Glomerular endothelial cell (primary cell): ENCODE measurements at places on chromosomes 4 and X.

DNA sequence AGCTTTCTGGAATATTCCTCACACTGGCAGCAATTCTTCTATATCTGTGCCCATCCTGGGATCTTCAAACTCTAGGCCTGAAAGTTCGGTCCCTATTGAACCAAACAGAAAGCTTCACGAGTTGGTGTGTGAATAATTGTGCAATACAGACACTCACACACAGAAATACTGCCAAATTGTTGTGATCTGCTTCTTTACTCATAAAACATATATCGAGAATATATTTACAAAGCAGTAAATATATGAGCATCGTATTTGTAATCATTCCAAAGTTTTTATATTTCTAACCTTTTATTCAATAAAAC, 56.6 kb upstream of the BEX4 start:
- no peak for DNase-seq

GRCh38 chr4:156795727-156796126, 175.9 kb downstream of the PDGFC start:
- DNase-seq = no peak

- DNase-seq = no peak
Measured at GRCh38 chr4:54586320-54586955, 71.3 kb upstream of the KIT start.

DNA sequence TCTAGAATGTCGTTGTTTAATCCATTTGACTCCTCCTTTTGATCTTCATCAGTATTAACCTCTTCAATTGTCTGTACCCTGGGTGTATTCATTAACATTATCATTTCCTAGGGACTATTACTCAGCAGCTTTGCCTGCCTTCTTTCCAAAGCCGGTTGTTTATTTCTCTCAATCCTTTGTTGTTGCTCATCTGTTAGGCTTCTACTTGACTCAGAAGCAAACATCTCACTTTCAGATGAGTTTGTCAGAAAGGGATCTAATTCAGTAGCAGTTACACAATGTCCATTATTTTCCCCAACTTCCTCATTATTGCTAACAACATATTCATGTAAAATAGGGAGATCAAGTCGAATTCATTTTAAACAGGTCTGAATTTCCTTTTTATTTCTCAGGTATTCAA, 22.1 kb upstream of the HSD17B10 start:
- no peak for DNase-seq

DNA sequence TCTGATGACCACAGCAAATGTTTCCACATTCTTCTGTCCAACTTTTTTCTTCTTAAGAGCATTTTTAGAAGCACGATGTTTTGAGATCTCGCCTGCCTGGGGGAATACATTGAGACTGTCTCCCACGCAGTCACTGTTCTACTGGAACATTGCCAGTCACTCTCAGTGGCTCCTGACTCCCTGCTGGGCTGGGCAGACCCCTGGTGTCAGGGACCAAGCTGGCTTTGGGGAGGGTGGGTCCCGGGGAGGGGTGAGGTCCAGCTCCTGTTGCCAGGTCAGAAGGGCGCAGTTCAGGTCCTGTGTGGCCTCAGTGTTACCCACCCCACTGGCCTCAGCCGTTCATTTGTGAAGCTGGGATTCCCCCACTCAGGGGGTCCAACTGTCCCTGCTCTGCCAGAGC, 18.9 kb upstream of the ABLIM2 start:
- no peak for DNase-seq

DNA sequence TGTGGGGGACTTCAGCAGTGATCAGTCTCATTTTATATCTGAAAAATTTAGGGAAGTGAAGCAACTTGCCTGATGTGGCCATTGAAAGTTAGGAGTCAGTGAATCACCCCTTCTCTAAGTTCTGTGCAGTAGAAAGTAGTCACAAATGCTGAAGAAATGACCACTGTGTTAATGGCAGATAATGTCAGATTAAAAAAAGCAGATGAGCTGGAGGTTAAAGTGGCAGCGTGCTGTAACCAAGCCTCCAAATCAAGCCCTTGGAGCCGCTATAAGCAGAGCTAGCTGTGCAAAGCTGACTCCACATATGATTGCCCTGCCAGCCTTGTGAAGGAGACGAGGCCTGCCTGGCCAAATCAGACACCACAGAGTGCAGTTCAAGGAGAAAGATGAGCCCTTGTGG, 39.2 kb upstream of the PDE5A start:
- no peak for DNase-seq

DNA sequence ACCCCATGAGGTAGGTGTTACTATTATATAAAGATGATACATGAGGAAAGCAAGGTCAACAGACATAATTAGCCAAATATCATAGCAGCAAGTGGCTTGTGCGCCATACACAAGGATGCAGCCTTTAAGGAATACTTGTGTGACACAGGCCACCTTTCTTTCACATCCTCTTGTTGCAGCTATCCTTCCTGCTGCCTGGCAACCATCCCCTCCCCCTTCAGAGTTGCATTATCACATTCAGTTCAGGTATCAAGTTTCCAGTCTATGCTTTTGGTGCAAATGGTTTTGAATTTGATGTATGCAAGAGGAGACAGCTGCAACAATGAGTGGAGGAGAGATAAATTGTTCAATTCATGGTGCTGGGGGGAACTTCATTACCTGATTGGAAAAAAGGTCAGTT, 6.4 kb downstream of the ZCCHC18 start:
- no peak for DNase-seq
